ENCODE measurements at places on chromosomes 13 and 19. TPM values are rescaled to one million over a fixed set of nuclear protein-coding genes. Genes with fewer than 3 reads are reported as not detected.

GRCh38 chr19:7859831-7860713 is 14.1 kb downstream of the PRR36 start:
- no peak for DNase-seq

DNA sequence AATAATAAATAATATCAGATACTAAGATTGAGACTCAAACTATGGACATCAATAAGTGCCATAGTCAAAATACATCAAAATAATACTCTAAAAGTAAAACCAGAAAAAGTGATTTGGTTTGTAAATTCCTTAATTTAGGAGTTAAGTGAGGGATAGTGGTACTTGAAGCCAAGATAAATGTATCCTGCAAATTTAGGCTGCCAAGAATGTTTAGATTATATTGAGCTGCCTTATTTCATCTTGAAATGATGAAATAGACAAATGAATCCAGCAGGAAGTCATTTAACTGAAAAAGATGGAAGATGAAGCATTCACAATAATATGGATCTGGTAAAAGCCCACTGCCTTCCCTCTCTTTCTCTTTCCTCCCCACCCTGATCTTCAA is 112.3 kb downstream of the LRCH1 start:
- no peak for DNase-seq

- no peak for DNase-seq
These were observed 35.2 kb downstream of the ERICH4 start for GRCh38 chr19:41478171-41478570.

DNA sequence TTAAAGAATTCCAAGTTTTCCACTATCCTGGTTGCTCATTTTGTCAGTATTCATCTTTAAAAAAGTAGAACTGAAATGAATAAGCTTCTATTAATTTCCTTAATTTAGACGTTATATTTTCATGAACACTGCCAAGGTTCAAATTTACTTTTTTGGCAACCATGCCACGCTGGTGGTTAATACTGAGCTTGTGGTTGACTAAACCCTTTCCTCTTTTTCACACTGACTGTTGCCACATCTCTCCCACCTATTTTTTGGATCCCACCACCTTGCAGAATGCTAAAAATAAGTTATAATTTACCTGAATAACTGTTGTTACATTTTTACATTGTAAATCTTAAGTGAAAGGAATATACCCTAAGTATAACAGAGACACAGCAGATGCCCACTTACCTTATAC is 45.0 kb downstream of the FLT3 start:
- DNase-seq, result no peak

- DNase-seq, result no peak
These were observed 2.5 kb downstream of the LYL1 start for GRCh38 chr19:13100031-13100588.

DNA sequence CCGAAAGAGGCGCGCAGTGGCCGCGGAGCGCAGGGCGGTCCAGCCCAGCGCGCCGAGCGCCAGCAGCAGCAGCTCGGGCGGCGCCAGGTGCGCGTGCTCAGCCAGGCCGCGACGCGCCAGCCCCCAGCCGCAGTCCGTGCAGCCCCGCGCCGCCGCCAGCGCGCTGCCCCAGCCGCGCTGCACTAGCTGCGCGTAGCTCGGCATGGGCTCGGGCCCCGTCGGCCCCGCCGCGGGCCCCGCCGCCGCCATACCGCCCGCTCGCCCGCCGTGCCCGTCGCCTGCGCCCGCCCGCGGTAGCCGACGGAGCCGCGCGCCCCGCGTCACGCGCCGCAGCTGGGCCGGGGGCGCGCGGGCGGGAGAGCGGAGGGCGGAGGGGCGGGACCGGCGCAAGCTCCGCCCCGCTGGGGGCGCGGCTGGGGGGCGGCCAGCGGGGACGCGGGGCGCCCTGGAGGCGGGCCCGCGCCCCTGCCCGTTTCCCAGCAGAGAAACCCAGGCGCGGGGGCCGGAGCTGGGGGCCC is at the start of gene CERS1:
TSS of gene CERS1 (minus strand) at position 335 of the 518 bp plus-strand sequence. CDS start at position 249, 86 bp downstream.
- DNase-seq, result no peak

Gene CRX
- not detected for total RNA-seq

Gene TRPM4
- 18.2 TPM for total RNA-seq

DNA sequence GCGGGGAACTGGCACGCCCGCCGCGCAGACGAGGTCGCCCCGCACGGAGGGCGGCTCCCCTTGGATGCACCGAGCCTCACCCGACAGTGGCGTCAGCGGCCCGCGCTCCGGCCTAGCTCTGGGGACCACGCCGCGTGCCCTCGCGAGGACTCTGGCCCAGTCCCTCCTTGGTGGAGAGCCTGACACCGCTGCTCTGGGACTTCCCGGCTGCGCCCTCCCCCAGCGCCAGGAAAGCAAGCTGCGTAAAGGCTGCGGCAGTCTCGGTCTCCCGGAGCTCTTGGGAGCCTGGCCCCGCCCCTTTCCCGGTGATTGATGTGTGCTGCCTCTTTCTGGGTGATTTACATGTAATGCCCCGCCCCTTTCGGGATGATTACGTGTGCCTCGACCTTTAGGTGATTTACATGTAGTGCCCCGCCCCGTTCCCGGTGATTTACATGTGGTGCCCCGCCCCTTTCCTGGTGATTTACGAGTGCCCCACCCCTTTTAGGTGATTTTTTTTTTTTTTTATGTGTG is at the start of gene LENG9:
TSS of gene LENG9 (minus strand) at position 248 of the 513 bp plus-strand sequence. CDS start 252 bp downstream, outside the sequence.
- no peak for DNase-seq

Gene ZFR2
- not detected for total RNA-seq

Gene LILRA6
- total RNA-seq, result not detected

- no peak for DNase-seq
These were observed at the start of gene EPS8L1 for GRCh38 chr19:55075371-55075998. EPS8L1 (plus strand) TSS chr19:55075869; CDS start chr19:55076445, 576 bp downstream.

GRCh38 chr13:29713839-29714238 is 118.4 kb upstream of the SLC7A1 start:
- no peak for DNase-seq

DNA sequence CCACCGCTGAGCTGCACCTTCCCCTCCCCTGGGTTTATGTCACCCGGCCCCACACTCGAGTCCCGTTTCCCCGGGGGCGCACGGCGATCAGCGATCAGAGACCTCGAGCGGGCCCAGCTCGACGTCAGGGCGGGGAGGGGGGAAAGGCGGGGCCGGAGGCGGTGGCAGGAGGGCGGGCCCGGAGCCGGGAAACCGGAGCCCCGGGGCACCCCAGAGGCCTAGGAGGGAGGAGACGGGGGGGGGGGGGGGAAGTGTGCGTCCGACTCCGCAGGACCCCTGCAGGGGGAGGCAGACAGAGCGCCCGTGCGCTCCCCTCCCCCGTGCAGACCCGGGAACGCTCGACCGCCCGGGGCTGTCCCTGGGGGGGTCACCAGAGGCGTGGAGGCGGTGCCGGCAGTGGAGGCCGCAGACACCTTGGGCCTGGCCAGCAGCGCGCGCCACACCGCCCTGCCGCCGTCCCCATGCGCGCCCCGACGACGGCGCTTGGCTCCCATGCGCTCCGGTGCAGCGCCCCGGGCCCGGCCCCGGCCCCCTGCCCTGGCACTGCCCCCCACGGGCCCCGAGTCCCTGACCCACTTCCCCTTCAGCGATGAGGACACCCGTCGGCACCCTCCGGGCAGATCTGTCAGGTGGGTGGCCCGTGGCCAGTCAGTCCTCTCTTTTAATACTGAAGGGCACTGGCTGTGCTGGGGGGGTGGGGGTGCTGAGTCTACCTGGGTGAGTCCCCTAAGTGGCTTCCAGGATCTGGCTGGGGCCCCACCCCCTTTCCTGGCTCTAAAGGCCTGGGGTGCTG is 11.8 kb downstream of the PDE4A start:
- no peak for DNase-seq

DNA sequence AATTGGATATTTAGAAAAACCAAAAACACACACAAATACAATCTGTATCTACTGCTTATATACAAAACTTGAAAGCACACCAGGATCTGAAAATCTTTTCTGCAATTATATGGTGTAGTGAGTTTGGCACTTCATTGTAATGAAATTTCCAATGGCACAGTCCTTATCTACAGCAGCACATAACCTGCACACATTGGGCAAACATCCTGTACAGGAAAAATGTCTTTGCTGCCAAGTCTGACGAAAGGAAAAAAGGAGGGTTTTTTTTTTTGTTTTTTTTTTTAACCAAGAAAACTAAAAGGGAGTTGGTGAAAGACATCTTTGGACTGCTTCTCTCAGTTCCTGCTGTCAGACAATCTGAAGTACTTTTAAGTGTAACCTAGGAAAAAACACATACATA is 107.8 kb downstream of the FOXO1 start:
- DNase-seq, result no peak

DNA sequence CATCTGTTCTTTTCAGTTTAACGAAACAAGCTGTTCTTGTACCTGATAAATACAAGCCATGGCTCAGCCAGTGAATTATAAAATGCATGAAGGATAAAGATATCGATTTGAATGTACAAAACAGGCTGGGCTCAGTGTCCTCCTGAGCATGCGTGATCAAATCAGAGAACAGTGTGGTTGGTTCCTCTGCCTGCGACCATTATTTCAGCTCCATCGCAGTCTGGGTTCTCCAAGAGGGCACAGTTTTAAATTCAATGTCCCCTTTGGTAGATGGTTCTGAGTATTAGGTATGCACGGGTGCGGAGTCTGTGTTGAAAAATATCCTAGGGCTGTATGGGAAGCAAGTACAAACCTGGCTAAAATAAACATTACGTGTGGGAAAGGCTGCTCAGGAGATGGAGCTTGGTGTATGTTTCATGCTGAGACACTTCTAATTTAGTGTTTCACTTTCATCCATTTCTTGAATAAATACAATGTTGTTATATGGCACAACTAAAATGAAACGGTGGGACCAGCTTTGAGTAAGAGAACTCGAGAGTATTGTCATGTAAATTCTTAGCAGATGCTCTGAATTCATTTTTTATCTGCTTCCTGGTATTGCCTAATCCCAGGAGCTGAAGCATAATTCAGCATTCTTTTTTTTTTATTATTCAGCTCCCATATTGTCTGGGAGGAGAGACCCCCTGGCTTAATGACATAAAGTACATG is 458.7 kb downstream of the MYO16 start:
- DNase-seq, result no peak

- no peak for DNase-seq
These were observed 273.5 kb downstream of the SHISA2 start for GRCh38 chr13:25778365-25778764.

DNA sequence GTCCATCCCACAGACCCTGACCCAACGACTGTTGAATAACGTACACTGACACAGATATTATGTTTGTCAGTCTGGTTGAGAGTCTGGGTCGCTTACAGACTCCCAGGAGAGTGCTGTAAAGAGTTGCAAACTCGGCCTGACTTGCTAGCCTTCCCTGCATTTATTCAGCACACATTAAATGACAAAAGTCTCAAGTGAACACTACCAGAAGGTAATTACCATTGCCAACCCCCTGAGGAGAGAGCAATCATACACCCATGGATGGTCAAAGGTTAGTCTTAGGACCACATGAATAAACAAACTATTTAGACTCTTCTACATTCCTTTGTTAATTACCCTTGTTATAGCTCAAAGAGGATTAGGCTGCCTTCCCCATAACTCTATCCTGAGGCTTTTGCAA is 1048.6 kb downstream of the PCDH17 start:
- DNase-seq, result no peak

DNA sequence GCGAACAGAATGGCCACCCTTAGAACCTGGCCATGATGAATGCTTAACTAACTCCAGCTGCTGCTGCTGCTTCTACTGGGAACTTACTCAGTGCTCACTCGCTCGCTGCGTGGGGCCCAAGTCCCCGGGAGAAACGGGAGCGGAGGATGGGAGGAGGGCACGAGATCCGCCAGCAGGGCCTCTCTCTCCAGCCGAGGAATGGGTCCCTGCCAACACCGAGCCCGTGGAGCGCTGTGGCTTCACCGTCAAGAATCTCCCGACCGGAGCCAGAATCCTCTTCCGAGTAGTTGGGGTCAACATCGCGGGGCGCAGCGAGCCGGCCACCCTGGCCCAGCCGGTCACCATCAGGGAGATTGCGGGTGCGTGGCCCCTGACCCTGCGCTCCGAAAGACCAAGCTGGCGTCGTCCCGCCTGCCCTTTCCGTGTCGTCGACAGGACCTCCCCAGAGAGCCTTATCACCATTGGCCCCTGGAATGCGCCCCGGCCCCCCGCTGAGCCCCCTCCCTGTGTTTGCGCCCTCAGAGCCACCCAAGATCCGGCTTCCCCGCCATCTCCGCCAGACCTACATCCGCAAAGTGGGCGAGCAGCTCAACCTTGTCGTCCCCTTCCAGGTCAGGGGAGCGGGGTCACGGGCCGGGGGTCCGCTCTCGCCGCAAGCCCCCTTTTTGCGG is 17.8 kb upstream of the EMC10 start:
- DNase-seq, result no peak

Gene S1PR5
- 4.6 TPM for total RNA-seq

DNA sequence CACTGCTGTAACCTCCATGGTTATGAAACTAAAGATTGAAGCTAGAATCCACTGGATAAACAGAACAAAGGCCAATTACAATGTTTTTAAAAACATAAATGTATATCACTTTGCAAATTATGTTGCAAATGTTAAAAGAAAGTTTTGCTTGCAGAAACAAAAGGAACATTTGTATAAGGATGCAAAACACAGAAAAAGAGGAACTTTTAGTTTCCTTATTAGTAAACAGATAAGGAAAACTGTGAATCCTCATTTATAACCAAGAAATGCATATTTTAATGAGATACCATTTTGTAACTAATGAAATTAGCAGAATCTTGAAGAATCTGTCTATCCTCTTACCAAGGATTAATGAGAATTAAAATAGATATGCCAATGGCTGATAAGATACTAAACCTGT is 32.3 kb downstream of the LPAR6 start:
- DNase-seq, result no peak

DNA sequence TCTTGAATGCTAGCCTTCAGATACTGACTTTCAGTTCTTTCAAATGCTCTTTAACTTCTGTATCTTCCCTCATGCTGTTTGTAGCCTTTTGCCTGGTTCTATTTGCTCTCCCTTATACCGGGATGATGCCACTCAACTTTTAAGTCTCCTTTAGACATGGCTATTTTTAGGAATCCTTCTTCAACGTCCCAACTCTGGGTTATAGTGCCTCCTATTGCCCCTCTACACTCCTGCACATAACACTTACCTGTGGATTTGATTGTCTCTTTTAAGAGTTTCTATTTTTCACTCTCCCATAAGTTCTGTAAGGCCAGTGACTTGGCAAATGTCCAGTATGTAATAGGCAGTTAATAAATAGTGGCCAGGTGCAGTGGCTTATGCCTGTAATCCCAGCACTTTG is 343.0 kb downstream of the KLF5 start:
- DNase-seq, result no peak

DNA sequence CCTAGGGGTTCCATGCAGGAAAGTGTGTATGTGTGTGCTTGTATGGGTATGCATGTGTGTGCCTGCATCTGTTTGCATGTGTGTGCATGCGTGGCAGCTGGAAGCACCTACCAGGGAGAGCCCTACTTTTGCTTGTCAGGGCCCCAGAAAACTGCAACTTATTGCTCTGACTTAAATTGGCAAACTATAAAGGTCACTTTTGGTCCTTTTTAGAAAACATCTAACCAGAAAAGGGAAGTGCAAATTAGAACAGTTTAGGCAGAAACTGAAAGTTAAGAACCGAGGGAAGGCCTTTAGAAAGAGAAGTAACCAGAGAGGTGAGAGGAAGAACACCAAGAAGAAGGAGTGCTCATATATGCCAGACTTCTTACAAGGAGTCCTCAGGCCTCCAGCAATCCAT is 32.5 kb downstream of the DLEU7 start:
- DNase-seq, result no peak

GRCh38 chr19:33257828-33258227 is 32.2 kb upstream of the SLC7A10 start:
- DNase-seq, result no peak
